ENCODE measurements at places on chromosomes 3 and 15.

- H3K27ac ChIP-seq, result no peak overlapping the region
- no peak for DNase-seq
- no peaks in the 10 kb centered on the region for H3K36me3 ChIP-seq
- no peak overlapping the region for H3K4me3 ChIP-seq
- H3K4me1 ChIP-seq, result no peaks in the 10 kb centered on the region
Measured at GRCh38 chr3:178628037-178628436, 91.8 kb downstream of the KCNMB2 start.

GRCh38 chr3:152365766-152366593 lies 97.3 kb downstream of the MBNL1 start:
- H3K4me3 ChIP-seq, result no peak overlapping the region
- H3K36me3 ChIP-seq, result peaks cover 5% of the 10 kb centered on the region
- no peaks in the 10 kb centered on the region for H3K27me3 ChIP-seq
- DNase-seq, result no peak
- H3K4me1 ChIP-seq, result peaks cover 24% of the 10 kb centered on the region
- H3K27ac ChIP-seq, result no peak overlapping the region

DNA sequence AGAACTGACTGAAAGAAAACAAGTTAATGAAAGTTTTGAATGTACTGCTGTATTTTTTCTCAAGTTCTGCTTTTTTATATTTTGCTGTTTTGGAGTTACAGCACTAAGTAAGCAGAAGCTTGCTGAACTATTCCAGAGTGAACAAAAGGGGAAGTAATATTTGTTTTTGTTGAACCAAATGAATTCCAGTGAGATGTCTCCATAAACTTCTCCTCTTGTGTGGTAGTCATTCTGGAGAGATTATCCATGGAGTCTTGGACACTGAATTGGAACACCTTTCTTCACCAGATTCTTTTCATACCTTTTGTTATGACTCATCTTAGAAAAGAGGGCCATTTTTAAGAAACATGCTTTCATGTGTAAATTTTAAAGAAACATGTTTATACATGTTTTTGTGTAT lies 8.8 kb downstream of the ANKUB1 start:
- no peaks in the 10 kb centered on the region for H3K27me3 ChIP-seq
- no peak overlapping the region for H3K4me3 ChIP-seq
- H3K4me1 ChIP-seq, result no peaks in the 10 kb centered on the region

GRCh38 chr3:143826296-143826695 lies 22.0 kb downstream of the SLC9A9 start:
- no peak overlapping the region for H3K4me3 ChIP-seq
- H3K27me3 ChIP-seq, result no peaks in the 10 kb centered on the region
- no peak overlapping the region for H3K27ac ChIP-seq
- no peaks in the 10 kb centered on the region for H3K36me3 ChIP-seq
- no peaks in the 10 kb centered on the region for H3K4me1 ChIP-seq
- DNase-seq, result no peak

- no peak overlapping the region for H3K4me3 ChIP-seq
- H3K27ac ChIP-seq, result no peak overlapping the region
- H3K36me3 ChIP-seq, result no peaks in the 10 kb centered on the region
- no peaks in the 10 kb centered on the region for H3K27me3 ChIP-seq
Measured at GRCh38 chr3:112805126-112805525, 41.5 kb downstream of the CD200R1L start.

All from SK-N-SH (cell line).